ENCODE measurements at places on chromosomes 16 and 17. TPM values are rescaled to one million over a fixed set of nuclear protein-coding genes. Genes with fewer than 3 reads are reported as not detected.

MPV17L gene
- total RNA-seq, result 1.3 TPM

C16orf46 gene
- total RNA-seq, result 0.24 TPM

HOXB2 gene
- 0.41 TPM for total RNA-seq

GNAO1 gene
- 0.07 TPM for total RNA-seq

MT3 gene
- total RNA-seq, result not detected

KRT27 gene
- total RNA-seq, result not detected

EPX gene
- total RNA-seq, result not detected

DNAAF8 gene
- total RNA-seq, result 0.31 TPM

PTGES3L gene
- 0.17 TPM for total RNA-seq
